EL (cell line): ENCODE measurements at places on chromosomes 11 and 22.
A peak's percentile ranks its signal among the peaks of the same experiment; 100 is the strongest.

GRCh38 chr11:103959279-103959942 is 77.0 kb upstream of the DDI1 start:
- peak; percentile 70 for DNase-seq

- DNase-seq = no peak
Observed at GRCh38 chr22:36297568-36297967, 44.6 kb downstream of the APOL1 start.

GRCh38 chr11:20771681-20772080 is 102.3 kb downstream of the NELL1 start:
- no peak for DNase-seq

- peak; percentile 88 for DNase-seq
Observed at GRCh38 chr11:34644669-34645406, 23.9 kb downstream of the EHF start.

GRCh38 chr11:66289548-66290329 is 796 bp upstream of the YIF1A start:
- DNase-seq = no peak

DNA sequence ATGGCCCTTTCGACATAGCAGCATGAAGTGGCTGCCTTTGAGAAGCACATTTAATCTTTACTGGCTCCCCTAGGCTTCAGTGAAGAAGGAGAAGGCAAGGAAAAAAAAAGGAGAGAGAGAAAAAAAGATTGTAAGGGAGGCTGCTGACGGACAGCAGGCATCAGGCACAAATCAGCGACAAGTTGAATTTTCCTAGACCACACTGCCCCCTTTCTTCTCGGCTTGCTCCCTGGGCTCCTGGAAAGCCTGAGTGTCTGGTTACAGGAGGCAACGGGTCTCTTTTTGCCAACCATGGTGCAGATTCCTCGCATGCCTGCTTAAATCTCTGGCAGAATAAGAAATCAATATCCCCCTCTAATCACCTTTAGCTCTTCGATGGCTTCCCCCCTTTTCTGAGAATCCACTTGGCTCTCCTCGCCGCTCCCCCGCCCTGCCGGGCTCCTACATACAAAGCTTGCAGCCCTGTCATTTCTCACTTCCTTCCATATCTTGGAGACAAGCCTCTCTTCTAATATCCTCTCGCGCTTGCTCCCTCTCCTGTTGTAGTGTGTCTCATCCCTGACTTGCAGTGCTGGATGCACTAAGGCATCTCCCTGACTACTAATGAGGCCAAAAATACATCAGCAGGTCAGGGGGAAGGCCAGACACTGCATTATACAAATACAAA is 14.3 kb downstream of the BLID start:
- DNase-seq = peak; percentile 87

GRCh38 chr11:7572001-7572712 is 58.4 kb downstream of the PPFIBP2 start:
- DNase-seq = peak; percentile 57

DNA sequence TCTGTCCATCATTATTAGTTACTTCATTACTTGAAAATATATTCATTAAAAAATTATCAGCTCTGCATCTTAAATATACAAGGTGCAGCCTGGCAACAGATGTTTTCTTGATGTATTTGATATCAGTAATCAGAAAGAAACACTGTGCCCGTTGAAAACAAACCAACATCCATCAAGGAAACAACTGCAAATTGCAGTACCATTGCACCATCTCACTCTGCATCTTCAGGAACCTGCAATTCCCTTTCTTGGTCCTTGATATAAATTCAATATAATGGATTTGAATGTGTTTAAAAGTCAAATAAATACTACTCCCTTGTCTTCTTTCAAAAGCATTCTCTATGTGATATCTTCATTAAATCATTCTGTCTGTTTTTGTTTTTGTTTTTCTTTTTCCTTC is 1131.2 kb downstream of the FAM181B start:
- DNase-seq = no peak
